Activated CD4-positive, alpha-beta T cell treated with anti-CD3 and anti-CD28 coated beads, Interleukin-2, amount 10 ng/mL, durations not matched to agents 7 days and 5 days (primary cell): ENCODE measurements at places on chromosomes 2 and 18. TPM values are rescaled to one million over a fixed set of nuclear protein-coding genes. Genes with fewer than 3 reads are reported as not detected.

- no peak for DNase-seq
- H3K4me1 ChIP-seq = no peaks in the 10 kb centered on the region
- no peaks in the 10 kb centered on the region for H3K36me3 ChIP-seq
- no peak overlapping the region for H3K27ac ChIP-seq
These were observed 173.1 kb downstream of the ASB1 start for GRCh38 chr2:238599549-238600505.

GRCh38 chr2:84326831-84327432 lies 132.1 kb downstream of the SUCLG1 start:
- peaks cover 20% of the 10 kb centered on the region for H3K27me3 ChIP-seq
- no peaks in the 10 kb centered on the region for H3K36me3 ChIP-seq
- DNase-seq = no peak
- H3K27ac ChIP-seq = no peak overlapping the region

GRCh38 chr18:21897811-21898210 lies 157.2 kb downstream of the MIB1 start:
- DNase-seq = peak; percentile 22
- no peak overlapping the region for H3K4me3 ChIP-seq
- peaks cover 7% of the 10 kb centered on the region for H3K4me1 ChIP-seq
- H3K27me3 ChIP-seq = peaks cover 1% of the 10 kb centered on the region

GRCh38 chr18:76672627-76673026 lies 149.7 kb upstream of the ZNF236 start:
- no peak overlapping the region for H3K27ac ChIP-seq
- no peaks in the 10 kb centered on the region for H3K4me1 ChIP-seq
- H3K27me3 ChIP-seq = peaks cover 6% of the 10 kb centered on the region

GRCh38 chr2:169507698-169508097 lies 1.8 kb upstream of the KLHL41 start:
- no peak overlapping the region for H3K4me3 ChIP-seq
- H3K27ac ChIP-seq = no peak overlapping the region
- no peaks in the 10 kb centered on the region for H3K27me3 ChIP-seq
- no peaks in the 10 kb centered on the region for H3K36me3 ChIP-seq
- H3K4me1 ChIP-seq = no peaks in the 10 kb centered on the region

GRCh38 chr2:241936457-241937133 lies 67.1 kb downstream of the RTP5 start:
- no peaks in the 10 kb centered on the region for H3K36me3 ChIP-seq
- DNase-seq = no peak
- no peak overlapping the region for H3K4me3 ChIP-seq

DNA sequence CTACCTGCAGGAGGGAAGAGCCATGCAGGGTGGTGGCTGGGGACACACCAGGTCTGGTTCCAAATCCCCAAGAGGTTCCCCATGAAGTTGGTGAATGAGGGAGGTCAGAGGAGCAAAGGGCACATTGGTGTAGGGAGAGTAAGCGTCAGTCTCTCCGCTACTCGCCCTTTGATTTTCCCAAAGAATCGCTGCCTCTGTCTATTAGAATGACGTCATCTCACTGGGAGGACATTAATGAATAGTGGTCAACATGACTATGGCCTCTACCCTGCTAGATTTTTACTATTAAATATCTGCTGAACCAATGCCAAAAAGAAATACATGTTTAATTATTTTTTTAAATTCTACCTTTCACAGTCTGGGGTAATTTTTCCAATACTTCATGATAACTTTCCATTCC lies 109.6 kb upstream of the SNTG2 start:
- no peak overlapping the region for H3K27ac ChIP-seq
- no peak overlapping the region for H3K4me3 ChIP-seq
- no peaks in the 10 kb centered on the region for H3K36me3 ChIP-seq
- peaks cover 13% of the 10 kb centered on the region for H3K27me3 ChIP-seq
- H3K4me1 ChIP-seq = no peaks in the 10 kb centered on the region

- H3K36me3 ChIP-seq = no peaks in the 10 kb centered on the region
- no peaks in the 10 kb centered on the region for H3K4me1 ChIP-seq
- no peaks in the 10 kb centered on the region for H3K27me3 ChIP-seq
- H3K27ac ChIP-seq = no peak overlapping the region
- H3K4me3 ChIP-seq = no peak overlapping the region
These were observed 246.3 kb downstream of the TXNL1 start for GRCh38 chr18:56391931-56392590.

- no peaks in the 10 kb centered on the region for H3K36me3 ChIP-seq
- DNase-seq = no peak
- H3K27me3 ChIP-seq = no peaks in the 10 kb centered on the region
- H3K4me3 ChIP-seq = no peak overlapping the region
- H3K4me1 ChIP-seq = no peaks in the 10 kb centered on the region
These were observed 142.9 kb upstream of the GYPC start for GRCh38 chr2:126513033-126513432.

DNA sequence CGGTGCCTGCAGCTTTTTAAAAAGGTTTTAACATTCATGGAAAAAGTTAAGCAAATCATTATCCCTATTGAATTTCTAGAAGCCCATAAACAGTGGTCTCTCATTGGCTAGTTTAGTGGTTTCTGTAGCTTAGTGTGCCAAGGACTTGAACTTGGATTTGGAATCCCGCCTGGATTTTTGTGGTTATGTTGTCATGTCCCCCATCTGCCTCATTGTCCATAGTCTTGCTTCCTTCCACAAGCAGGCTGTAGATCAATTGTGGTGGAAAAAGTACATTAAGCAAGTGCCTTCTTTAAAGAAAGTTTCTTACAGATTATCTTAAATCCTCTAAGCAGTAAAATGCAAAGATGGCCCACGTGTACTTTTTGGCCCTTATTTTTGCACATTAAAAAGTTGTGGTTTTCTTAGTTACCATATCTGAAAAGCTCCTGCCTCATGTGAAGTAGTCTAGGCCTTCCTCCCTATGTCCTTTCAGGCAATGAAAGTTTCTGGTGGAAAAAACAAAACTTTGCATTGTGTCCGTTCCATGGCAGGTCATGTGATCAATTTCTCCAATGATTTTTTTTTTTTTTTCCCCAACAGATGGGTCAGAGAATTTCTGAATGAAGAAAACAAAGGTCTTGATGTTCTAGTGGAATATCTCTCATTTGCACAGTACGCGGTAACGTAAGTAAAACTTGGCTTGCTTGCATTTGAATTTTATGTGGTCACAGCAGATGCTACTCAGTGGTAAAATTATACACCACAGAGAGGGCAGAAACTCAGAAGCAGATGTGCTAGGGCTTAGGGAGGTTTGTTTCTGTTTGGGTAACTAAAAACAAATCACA lies 158.9 kb downstream of the PRPF40A start:
- H3K36me3 ChIP-seq = no peaks in the 10 kb centered on the region
- peaks cover 2% of the 10 kb centered on the region for H3K27me3 ChIP-seq
- H3K27ac ChIP-seq = no peak overlapping the region
- DNase-seq = no peak
- no peak overlapping the region for H3K4me3 ChIP-seq

GRCh38 chr2:24917731-24918325 lies 2.2 kb downstream of the ADCY3 start:
- no peak overlapping the region for H3K27ac ChIP-seq
- DNase-seq = no peak
- H3K4me1 ChIP-seq = peaks cover 42% of the 10 kb centered on the region
- H3K36me3 ChIP-seq = peaks cover 20% of the 10 kb centered on the region
- no peaks in the 10 kb centered on the region for H3K27me3 ChIP-seq

- peak overlapping the region; percentile 19 for H3K4me3 ChIP-seq
- peaks cover 16% of the 10 kb centered on the region for H3K4me1 ChIP-seq
- peaks cover 3% of the 10 kb centered on the region for H3K36me3 ChIP-seq
- DNase-seq = no peak
- H3K27ac ChIP-seq = peak overlapping the region; percentile 25
These were observed 1.6 kb downstream of the CDH2 start for GRCh38 chr18:28175150-28175929.

- H3K27ac ChIP-seq = no peak overlapping the region
- H3K36me3 ChIP-seq = no peaks in the 10 kb centered on the region
- peaks cover 28% of the 10 kb centered on the region for H3K27me3 ChIP-seq
- H3K4me3 ChIP-seq = no peak overlapping the region
These were observed 44.2 kb upstream of the RAB6D start for GRCh38 chr2:131408207-131408606.

- H3K27ac ChIP-seq = no peak overlapping the region
- no peak overlapping the region for H3K4me3 ChIP-seq
- no peaks in the 10 kb centered on the region for H3K4me1 ChIP-seq
- no peak for DNase-seq
- H3K36me3 ChIP-seq = no peaks in the 10 kb centered on the region
These were observed 335.9 kb upstream of the NT5C1B start for GRCh38 chr2:18925296-18925695.

GRCh38 chr2:75035444-75036353 lies 77.3 kb downstream of the POLE4 start:
- H3K27me3 ChIP-seq = no peaks in the 10 kb centered on the region
- no peaks in the 10 kb centered on the region for H3K36me3 ChIP-seq
- no peaks in the 10 kb centered on the region for H3K4me1 ChIP-seq
- no peak overlapping the region for H3K4me3 ChIP-seq

GRCh38 chr2:23827287-23827686 lies 99.6 kb downstream of the ATAD2B start:
- H3K4me3 ChIP-seq = no peak overlapping the region
- no peak for DNase-seq
- peaks cover 7% of the 10 kb centered on the region for H3K36me3 ChIP-seq
- H3K27ac ChIP-seq = no peak overlapping the region
- no peaks in the 10 kb centered on the region for H3K4me1 ChIP-seq
- H3K27me3 ChIP-seq = no peaks in the 10 kb centered on the region

DNA sequence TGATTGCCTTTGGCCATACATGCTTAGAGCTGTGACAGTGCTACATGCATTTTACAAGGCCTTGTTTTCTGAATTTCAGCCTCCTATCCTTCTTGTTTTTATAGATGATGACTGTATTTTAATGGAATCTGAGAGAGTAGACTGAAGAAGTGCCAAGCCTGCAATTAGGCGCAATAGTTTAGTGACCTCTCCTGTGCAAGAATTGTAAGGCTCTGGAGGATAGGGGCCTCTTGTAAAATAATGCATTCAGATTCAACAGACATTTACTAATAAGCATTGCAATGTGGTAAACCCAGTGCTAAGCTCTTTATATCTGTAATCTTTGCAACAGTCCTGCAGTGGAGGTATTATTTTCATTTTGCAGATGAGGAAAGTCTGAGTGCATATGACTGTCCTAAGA lies 105.5 kb downstream of the TDRD15 start:
- no peak overlapping the region for H3K4me3 ChIP-seq
- no peaks in the 10 kb centered on the region for H3K4me1 ChIP-seq
- no peaks in the 10 kb centered on the region for H3K36me3 ChIP-seq
- H3K27ac ChIP-seq = no peak overlapping the region

- H3K27me3 ChIP-seq = no peaks in the 10 kb centered on the region
- no peak overlapping the region for H3K4me3 ChIP-seq
- H3K36me3 ChIP-seq = no peaks in the 10 kb centered on the region
- no peak overlapping the region for H3K27ac ChIP-seq
- DNase-seq = no peak
These were observed 658.8 kb upstream of the ID2 start for GRCh38 chr2:8022908-8023640.

DNA sequence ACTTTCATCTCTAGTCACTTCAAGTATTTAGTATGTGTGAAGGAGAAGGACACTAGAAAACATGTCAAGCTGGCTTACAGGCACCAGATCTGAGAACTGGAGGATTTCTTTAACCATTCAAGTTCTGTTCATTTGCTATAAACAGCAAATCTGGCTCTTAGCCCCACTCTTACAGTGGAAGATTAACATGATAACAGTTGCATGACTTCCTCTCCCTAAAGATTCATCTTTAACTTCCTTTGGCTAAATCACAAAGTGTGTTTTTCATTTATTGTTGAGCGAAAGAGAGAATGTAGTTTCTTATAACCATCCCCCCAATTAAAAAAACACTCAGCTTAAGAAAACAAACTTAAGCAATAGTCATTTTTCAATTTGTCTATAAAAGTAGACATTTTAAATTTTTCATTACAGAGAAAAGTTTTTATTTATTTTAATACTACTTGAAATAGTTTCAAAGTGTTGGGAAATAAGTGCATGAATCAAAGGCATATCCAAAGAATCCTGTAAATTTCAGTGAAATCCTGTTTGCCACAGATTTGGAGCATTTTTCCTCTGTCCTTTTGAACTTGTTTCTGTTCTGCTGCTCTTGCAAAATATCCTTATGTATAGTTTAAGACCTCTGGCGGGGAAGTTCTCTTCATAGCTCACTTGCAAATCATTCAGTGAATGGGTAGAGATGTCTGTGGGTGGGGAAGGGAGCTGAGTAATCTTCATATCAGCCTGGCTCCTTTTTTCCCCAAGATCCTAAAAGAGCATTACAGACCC lies 241.0 kb upstream of the RBBP8 start:
- no peaks in the 10 kb centered on the region for H3K36me3 ChIP-seq
- no peak overlapping the region for H3K4me3 ChIP-seq
- no peak overlapping the region for H3K27ac ChIP-seq
- H3K27me3 ChIP-seq = peaks cover 7% of the 10 kb centered on the region
- no peak for DNase-seq

- H3K4me3 ChIP-seq = no peak overlapping the region
- H3K27me3 ChIP-seq = no peaks in the 10 kb centered on the region
- DNase-seq = no peak
- peaks cover 48% of the 10 kb centered on the region for H3K36me3 ChIP-seq
- H3K27ac ChIP-seq = no peak overlapping the region
These were observed 479.5 kb downstream of the ARHGAP15 start for GRCh38 chr2:143608758-143609157.

GRCh38 chr2:15146960-15147359 lies 414.2 kb downstream of the NBAS start:
- no peak for DNase-seq
- peaks cover 13% of the 10 kb centered on the region for H3K4me1 ChIP-seq
- peaks cover 3% of the 10 kb centered on the region for H3K36me3 ChIP-seq

DNA sequence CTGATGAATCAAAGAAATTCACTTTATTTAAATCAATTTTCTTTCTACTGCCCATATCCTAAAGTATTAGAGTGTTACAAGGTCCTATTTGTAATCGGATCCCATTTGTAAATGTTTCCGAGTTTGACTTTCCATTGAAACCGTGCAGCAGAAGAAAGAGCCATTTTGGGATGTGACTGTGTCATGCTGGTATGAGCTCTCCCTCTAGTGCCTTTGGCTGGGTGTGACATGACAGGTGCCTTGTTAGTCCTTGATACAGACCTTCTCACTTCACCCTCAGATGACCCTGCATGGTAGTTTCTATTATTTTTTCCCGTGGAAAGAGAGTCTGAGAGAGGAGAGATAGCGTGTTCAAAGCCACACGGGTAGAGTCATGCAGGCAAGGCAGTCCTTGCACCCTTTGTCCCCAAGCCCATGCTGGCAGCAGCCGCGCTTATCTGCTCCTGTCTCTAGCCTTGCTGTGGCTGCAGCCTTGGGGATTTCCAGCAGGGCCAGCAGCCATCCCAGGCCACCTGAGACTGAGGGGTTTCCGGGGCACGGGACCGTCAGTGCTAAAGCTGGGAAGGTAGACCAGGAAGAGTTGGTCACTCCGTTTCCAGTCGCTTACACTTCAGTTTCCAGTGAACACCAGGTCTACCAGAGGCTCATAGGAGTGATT lies 21.4 kb downstream of the CHMP1B start:
- peaks cover 3% of the 10 kb centered on the region for H3K36me3 ChIP-seq
- peaks cover 7% of the 10 kb centered on the region for H3K27me3 ChIP-seq
- no peak overlapping the region for H3K4me3 ChIP-seq
- no peak overlapping the region for H3K27ac ChIP-seq
- no peaks in the 10 kb centered on the region for H3K4me1 ChIP-seq

KCNG2 gene
- not detected for total RNA-seq

SPATA3 gene
- total RNA-seq = 0.71 TPM

HOXD4 gene
- total RNA-seq = not detected

RNF125 gene
- 35.6 TPM for total RNA-seq

AQP4 gene
- not detected for total RNA-seq

UGT1A8 gene
- total RNA-seq = not detected

SERPINB13 gene
- not detected for total RNA-seq

TCF4 gene
- 1.7 TPM for total RNA-seq

RMND5A gene
- total RNA-seq = 28.4 TPM

KCTD1 gene
- total RNA-seq = 5.3 TPM

CDCA7 gene
- 105 TPM for total RNA-seq

OBSL1 gene
- not detected for total RNA-seq
